Thymus (tissue), 14 donors: ENCODE measurements at places on chromosomes 12 and 14.

DNA sequence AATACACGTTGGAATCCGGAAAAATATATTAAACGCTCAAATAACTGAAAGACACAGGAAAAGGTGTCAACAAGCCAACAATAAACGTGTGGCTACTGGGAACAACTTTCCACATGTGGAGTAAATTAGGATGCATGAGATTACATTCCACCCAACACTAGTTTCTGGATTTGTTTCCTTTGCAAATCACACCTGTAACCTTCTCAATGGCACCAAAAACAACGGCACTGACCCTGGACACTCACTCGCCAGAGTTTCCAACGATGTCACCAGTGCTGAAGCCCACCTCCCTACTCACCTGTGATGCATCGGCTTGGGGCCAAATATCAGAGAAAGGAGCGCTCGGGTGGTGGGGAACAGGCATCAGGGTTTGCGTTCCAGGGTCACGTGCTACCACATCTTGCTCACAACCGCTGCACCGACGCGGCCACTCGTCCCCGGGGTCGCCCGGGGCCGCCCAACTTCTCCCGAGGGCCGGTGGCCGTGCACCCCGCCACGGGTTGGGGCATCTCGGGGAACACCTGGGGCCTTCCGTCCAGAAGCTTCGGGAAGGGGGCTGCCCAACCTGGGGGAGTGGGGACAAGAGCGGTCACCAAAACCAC lies 629 bp downstream of the PRDM4 start:
- no peak for DNase-seq

GRCh38 chr12:51904951-51905470 lies 2.3 kb upstream of the ACVRL1 start:
- no peak for DNase-seq

DNA sequence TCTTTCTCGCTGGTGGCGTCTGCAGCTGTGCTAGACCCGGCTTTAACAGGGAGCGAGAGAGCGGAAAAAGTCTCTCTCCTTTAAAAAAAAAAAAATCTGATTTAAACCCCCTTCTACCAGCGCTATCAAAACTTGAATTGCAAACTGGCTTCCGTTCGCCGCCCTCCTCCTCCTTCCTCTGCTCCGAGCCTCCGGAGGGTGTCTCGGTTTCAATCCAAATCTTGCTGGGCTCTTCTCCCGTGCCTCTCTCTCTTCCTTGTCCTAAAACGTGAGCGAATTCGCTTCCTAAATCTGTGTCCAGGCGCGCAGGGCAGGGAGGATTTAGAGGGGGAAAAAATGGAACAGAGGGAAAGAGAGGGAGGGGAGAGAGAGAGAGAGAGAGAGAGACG lies 272 bp downstream of the TBX3 start:
- DNase-seq, result no peak

DNA sequence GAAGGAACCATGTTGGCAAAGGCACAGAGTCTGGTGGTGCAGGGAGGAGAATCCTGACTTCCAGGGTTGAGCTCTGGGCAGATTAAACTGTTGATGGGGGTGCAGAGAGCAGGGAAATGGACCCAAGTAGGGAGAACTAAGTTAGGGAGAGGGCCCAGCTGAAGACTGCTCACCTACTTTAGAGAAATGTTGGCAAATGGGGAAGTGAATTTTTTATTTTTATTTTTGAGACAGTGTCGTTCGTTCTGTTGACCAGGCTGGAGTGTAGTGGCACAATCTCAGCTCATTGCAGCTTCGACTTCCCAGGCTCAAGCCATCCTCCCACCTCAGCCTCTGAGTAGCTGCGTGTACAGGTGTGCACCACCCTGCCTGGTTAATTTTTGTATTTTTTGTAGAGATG lies 32.1 kb upstream of the TUBA1A start:
- DNase-seq, result no peak

DNA sequence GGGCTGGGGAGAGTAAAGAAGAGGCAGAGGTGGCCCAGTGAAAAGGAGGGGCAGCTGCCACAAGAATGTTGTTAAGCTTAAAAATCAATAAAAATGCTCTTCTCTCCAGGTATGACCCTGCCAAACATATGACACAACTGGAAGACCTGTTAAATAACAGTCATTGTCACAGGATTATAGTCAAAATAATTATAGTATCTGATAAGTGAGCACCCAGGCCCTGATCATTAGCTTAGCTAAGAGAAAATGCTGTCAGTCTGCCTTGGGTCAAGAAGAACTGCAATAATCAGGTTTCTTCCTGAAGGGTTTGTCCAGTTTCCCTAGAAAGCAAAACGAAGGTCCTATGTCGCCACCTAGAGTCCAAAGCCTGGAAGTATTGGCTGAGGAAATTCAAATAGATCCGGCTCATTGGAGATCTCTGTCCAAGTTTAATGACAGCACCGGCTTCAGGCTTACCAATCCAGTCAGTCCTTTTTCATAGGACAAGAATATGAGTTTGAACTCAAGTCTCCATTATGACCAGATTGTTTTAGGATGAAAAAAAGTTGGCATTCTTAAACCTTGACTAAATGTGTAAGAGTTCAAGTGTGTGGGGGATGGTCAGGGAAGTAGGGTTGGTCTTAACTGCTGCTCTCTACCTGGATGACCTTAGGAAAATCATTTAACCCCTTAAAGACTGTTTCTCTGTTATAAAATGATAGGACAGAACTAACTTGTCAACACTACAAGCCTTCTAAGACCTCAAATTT lies 22.5 kb upstream of the NKX2-8 start:
- peak; percentile 4 for DNase-seq

DNA sequence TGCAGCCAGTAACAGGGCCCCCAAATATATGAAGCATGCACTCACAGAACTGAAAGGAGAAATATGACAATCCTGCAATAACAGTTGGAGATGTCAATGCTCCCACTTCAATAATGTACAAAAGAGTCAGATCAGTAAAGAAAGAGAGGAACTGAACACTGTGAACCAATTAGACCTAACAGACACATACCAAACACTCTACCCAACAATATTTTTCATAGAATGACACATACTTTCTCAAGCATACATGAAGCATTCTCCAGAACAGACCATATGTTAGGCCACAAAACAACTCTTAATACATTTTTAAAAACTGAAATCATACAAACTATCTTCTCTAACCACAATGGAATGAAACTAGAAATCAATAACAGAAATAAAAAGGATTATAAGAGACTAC lies 80.2 kb downstream of the ELK3 start:
- no peak for DNase-seq

DNA sequence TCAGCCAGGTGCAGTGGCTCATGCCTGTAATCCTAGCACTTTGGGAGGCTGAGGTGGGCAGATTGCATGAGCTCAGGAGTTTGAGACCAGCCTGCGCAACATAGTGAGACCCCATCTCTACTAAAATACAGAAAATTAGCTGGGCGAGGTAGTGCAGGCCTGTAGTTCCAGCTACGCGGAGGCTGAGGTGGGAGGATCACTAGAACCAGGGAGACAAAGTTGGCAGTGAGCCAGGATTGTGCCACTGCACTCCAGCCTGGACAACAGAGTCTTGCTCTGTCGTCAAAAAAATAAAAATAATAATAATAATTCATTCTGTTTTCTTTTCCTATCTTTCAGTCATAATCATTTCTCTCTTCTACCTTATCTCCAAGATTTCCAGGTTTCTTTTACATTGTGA lies 48.6 kb upstream of the USP44 start:
- no peak for DNase-seq

DNA sequence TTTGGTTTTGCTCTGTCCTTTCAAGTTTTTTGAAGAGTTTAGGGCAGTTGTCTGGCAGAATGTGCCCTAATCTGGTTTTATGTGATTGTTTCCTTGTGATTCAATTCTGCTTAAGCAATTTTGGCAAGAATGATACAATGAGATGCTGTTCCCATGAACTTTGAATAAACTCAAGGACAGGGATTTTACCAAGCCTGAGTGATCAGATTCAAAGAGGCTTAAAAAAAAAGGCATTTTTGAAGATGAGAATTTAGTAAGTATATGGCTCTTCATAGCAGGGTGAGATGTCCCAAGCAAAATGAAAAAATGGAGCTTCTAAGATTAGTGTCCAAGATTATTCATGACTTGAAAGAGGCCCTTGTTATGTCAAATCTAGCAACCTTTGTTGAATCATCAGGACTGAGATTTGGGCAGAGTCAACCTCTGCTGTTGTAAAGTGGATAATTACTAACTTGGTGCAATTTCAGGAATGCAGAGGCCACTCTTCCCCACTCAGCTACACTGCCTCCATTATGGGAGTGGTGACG lies 180.6 kb upstream of the NUDT4 start:
- no peak for DNase-seq

DNA sequence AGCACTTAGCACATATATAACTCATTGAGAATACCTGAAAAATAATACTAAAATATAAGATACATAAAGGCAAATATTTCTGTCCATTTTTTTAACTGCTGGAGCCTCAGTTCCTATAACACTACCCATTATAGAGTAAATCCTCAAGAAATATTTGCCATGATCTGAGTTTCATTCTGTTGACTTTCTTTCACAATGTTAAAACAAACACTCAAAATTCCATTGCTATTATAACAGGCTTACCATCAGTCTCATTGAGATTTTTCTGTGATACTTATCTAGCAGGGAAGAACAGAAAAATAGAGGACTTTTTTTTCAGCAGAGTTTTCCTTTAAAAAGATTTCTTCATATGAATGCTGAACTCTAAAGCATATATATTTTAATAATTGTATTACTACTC lies 24.5 kb downstream of the LMO3 start:
- DNase-seq, result no peak

GRCh38 chr12:119444462-119445044 lies 110.0 kb downstream of the CCDC60 start:
- peak; percentile 38 for DNase-seq

- DNase-seq, result no peak
Observed at GRCh38 chr12:69440016-69440415, 30.2 kb upstream of the FRS2 start.

- no peak for DNase-seq
Observed at GRCh38 chr12:33634544-33634943, 194.9 kb upstream of the SYT10 start.

DNA sequence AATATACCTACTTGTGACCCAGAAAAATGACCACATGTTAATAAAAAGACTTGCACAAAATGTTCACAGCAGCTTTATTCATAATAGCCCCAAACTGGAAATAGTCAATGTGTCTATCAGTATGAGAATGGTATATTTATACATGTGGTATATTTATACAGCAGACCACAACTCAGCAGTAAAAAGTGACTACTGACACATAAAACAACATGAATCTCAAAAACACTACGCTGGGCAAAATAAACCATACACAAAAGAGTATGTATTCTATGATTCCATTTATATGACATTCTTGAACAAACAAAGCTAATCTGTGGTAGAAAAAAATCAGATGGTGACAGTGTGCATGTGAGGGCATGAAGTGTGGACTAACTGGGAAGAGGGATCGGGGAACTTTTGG lies 35.1 kb downstream of the ARF6 start:
- no peak for DNase-seq

DNA sequence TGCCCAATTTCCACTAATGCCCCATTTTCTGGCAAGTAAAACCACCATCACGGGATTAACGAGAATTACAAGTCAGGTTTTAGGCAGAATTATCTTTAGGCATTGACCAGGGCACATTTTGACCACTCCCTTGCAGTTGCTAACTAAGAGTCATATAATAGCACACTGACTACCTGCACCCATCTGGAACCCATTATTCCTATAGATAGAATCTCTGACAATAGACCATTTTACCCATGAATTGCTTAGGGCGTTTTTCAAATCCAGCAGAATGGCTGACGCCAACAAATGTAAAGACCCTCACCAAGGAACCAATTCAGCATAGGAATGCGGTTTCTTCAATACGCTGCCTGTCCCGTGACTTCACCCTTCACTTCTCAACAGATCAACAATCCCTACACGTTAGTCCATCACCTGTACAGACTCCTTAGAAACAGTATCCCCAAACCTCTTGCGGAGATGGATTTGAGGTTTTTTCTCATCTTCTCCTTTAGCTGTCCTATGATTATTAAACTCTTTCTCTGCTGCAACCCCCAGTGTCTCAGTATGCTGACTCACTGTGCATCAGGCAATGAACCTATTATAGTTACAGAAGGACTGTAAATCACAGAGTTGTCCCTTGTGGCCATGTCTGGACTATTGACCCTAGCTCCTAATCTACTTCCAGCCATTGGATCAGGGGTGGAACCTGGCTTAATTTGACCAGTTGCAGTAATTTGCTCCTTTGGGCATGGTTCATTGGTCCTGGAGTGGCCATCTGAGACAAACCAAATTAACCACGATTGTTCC lies 177.3 kb upstream of the PLXNC1 start:
- DNase-seq, result no peak

GRCh38 chr12:98807187-98807586 lies 162.1 kb downstream of the APAF1 start:
- DNase-seq, result no peak

- DNase-seq, result no peak
Observed at GRCh38 chr14:74948228-74949175, 6.9 kb downstream of the PGF start.

GRCh38 chr14:91298576-91298975 lies 54.1 kb upstream of the GPR68 start:
- DNase-seq, result no peak

DNA sequence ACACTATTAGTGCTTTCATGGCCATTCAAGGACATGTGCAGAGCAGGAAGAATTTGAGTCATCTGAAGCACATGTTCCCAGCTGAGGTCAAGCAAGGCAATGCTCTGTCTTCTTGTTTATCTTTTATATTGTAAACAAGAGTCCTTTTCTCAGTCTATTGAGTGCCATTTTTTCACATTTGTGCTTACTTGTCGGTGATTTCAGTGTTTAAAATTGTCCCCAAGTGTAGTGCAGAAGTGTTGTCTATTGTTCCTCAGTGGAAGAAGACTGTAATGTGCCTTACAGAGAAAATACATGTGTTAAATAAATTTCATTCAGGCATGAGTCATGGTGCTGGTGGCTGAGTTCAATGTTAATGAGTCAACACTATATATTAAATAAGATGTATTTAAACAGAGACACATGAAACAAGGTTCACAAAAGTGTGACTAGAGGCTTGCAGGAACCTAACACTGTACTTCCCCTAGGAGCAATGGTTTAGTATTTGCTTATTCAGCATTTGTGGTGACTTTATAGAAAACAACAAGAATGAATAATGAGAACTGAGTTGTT lies 391.1 kb downstream of the LRIG3 start:
- no peak for DNase-seq

GRCh38 chr14:36976571-36977023 lies 195.8 kb downstream of the SLC25A21 start:
- no peak for DNase-seq

GRCh38 chr14:75182821-75183220 lies 6.4 kb upstream of the TMED10 start:
- no peak for DNase-seq

DNA sequence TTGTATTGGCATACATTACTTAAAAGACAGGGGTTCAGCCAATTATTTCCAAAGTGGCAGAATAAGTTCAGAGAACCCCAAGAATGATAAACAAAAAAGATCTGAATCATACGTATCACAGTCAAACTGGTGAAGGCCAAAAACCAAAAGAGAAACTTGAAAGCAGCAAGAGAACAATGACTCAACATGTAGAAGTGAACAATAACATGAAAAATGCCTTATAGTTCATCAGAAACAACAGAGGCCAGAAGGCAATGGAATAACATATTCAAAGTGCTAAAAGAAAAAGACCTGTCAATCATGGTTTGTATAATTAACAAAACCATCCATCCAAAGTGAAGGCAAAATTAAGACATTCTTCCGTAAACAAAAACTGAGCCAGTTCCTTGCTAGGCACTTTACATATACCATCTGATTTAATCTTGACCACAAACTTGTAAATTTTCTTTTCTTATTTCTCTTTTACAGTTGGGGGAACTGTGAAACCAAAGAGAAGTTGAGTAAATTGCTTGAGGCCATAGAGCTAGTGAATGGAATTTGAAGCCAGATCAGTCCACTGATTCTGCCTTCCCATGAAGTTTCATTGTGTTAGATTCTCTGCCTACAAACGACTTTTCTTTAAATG lies 232.1 kb upstream of the SEL1L start:
- DNase-seq, result no peak
